GM06990 (cell line): ENCODE measurements at places on chromosomes 12 and 14.

GRCh38 chr12:20620261-20620660 is 74.9 kb upstream of the SLCO1C1 start:
- no peak for DNase-seq

- no peak for DNase-seq
Measured at GRCh38 chr14:68652433-68652690, 140.5 kb downstream of the ZFP36L1 start.

DNA sequence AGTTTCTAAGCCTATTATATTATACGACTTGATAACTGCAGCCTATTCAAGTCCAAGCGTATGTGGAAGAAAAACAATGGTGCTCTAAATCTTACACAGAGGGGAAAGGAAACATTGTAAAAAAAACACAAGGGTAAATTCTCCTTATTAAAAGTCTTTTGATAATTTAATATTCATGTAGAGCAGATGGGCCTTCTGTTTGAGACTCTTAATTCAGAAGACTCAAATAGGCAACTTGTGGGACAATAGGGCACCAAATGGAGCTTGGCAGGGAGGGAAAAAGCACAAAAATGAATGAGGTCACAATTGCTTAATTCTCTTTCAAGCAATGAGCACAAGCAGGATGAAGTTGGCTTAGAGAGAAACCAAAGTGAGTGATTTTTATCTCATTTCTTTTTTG is 159.4 kb downstream of the NELL2 start:
- no peak for DNase-seq

DNA sequence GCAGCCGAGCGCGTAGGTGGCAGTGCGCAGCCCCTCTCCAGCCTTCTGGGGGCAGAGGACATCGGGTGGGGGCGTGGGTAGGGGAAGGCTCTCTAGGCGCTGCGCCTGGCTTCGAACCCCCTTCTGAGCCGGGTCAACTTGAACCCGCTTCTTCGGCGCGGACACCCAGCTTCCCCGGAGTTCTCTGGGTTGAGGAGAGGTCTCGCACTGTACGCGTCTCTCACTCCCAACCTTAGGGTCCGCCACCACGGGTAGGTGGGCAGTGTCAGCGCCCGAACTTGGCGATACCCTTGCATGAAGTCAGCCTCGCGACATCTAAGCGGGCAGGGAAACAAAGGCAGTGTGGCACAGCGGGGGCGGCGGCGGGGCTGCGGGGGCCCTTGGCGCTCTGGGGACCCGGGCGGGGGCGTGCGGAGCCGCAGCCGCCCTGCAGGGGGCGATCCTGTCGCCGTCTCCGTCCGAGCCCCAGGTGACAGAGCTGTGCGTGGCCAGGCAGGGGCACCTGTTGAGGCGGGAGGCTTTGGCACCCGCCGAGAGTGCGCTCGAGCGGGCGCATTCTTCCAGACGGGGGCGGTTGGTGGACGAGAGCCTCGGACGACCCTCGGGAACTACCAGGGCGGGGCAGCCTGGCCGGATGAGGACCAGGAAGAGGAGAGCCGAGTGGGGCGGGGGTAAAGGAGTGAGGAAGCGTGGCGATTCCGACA is 1.1 kb downstream of the GALNT16 start:
- peak; percentile 55 for DNase-seq

DNA sequence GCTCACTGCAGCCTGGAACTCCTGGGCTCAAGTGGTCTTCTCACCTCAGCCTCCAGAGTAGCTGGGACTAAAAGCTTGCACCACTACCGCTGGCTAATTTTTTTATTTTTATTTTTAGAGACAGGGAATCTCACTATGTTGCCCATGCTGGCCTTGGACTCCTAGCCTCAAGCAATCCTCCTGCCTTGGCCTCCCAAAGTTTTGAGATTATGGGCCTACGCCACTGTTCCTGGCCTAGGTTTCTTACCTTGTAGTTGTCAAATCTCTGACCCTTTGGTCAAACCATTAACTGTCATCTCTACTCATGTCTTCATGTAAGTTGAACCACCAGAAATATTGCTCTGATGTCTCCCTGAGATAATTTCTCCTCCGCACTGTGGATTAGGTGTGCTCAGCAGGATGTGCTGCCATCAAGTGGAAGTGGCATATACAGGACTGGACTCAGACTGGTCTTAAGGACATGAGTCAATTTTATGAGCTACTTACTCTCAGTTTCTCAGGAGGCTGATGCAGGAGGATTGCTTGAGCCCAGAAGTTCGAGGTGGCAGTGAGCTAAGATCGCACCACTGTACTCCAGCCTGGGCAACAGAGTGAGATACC is 28.5 kb downstream of the ACTR6 start:
- no peak for DNase-seq

- peak; percentile 69 for DNase-seq
Measured at GRCh38 chr12:104930388-104931326, 27.4 kb downstream of the SLC41A2 start.

DNA sequence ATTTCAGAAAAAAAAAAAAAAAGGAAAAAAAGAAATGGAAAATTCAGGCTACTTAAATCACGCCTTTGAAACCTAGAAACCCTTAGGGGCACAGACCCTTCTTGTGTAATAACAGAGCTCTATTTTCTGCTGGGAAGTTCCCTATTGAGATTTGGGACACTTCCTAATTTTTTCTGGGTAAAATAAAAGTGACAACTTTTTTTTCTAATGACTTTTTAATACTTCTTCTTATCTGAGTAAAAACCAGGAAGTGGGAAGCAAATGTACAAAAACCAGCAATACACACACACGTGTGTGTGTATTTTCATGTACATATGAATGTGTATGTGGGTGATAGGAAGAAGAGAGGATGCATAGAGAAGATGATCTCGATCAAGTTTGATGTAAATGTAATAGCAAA is 35.8 kb downstream of the ETV6 start:
- DNase-seq = no peak

- peak; percentile 11 for DNase-seq
Measured at GRCh38 chr12:32467959-32468863, 68.9 kb downstream of the FGD4 start.

GRCh38 chr12:57130941-57131340 is 2.7 kb downstream of the LRP1 start:
- DNase-seq = no peak

GRCh38 chr12:53208877-53209463 is 1.9 kb upstream of the ITGB7 start:
- DNase-seq = peak; percentile 69

DNA sequence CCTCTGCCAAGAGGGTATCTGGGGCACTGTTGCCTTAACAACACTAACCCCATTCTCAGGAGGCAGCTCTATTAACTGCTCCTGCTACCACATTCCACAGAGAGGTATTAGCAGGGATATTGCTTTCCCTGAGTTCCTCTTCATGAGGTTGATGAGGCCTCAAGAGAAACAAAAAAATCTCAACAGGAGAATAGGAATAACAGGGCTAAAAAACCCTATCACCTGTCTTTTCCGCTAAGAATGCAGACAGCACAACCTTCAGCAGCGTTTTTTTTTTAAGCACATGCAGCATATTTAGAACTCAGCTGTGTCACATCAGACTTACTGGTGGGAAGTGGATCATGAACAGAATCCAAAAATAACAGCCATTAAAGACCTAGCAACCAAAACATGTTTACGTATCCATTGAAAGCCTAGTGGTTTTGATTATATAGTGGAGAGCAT is 29.2 kb downstream of the ATF7 start:
- DNase-seq = no peak

DNA sequence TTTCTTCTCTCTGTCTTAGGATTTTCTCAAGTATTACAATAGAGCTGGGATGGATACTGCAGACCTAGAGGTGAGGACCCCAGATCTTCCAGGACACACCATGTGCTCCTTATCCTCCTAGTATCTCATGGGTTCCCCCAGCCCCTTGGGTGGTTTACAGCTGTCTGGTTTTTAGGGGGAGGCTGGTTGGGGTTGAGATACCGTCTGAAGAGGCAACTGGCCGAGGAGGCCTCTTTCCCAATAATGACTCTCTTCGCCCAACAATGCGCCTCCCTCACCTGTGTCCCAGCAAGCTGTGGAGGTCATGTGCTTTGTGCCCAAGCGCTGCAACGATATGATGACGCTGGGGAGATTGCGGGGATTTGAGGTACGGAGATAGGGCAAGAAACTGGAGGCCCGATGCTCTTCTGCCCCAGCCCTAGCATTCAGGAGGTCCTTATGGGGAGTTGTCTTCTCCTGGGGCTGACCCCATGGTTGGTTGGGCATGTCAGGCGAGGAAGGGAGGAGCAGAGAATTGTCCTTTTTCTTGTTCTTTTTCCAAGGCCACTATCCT is 3.8 kb downstream of the ARHGEF25 start:
- DNase-seq = no peak

- no peak for DNase-seq
Measured at GRCh38 chr12:30828686-30829085, 73.9 kb upstream of the CAPRIN2 start.

DNA sequence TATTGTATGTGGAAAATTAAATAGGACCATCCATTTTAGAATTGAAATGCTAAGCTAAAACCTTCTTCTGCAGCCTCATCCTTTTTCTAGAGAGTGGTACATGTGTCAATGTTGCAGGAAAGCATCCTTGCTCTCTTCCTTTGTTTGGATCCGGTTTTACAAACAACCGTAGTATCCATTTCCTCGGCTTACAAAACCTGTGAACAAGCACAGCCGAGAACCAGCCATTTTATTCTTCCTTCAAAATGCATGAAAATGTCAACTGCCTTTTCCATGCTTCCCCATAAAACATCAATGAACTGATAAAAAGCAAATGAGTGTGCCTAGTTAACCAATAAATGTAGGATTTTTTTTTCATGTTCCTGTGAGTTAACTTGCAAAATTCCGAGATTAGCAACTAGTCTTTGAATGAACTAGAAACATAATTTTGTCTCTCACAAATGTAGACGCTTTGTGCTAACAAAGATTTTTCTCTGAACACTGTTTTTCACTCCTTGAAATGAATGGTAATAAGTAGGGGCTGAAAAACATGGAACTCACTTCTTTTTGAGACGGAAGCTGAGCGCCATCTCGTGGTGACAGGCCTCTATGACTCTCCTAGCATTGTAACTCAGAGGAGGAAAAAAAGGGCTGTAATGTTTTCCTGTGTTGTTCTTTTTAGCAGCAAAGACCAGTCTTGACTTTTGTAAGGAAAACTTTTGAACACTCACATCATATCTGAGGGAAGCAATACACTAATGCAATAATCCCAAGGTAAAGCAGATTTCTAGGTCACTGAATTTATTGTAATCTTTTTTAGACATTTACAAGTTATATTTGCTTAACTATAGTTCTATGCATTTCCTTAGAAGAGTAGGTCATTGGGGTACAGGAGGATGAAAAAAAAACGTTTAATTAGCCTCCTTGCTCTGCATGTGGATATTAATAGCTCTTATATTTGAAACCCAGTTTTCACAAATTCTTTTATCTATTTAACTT is 157.4 kb upstream of the FOXG1 start:
- no peak for DNase-seq

GRCh38 chr14:92797935-92798653 is 4.0 kb downstream of the GOLGA5 start:
- DNase-seq = no peak

- DNase-seq = no peak
Measured at GRCh38 chr12:95848575-95849388, 10.0 kb upstream of the SNRPF start.

DNA sequence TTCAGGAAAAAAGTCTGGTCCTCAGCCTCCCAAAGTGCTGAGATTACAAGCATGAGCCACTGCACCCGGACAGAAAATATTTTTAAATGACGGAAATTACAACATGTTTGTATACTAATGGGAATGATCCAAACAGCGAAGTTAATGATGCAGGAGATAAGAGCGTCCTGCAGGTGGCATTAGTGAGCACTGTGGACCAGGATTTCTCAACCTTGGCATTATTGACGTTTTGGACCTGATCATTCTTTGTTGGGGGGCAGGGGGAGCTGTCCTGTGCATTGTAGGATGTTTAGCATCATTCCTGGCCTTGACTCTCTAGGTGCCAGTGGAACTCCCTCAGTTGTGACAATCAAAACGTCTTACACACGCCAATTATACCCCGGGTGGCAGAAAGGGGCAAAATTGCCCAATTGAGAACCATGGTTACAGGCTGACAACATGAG is 34.1 kb downstream of the SCFD1 start:
- DNase-seq = no peak

DNA sequence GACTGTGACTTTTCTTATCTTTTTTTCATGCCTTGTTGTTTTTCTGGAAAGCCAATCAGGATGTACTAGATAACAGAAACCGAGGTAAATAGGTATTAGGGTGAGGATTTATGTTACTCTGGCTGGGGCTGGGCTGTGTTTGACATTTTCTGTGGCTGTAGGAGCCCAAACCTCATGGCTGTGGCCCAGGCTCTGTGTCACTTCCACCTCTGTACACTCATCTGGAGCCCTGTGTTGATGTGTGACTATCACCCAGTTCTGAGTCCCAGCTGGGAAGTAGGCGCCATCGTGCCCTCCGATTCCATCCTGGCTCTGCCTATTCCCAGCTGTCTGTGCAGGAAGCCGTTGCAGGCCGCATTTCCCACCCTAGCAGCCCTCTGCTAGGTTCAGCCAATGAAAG is 1.6 kb upstream of the HHIPL1 start:
- DNase-seq = no peak

DNA sequence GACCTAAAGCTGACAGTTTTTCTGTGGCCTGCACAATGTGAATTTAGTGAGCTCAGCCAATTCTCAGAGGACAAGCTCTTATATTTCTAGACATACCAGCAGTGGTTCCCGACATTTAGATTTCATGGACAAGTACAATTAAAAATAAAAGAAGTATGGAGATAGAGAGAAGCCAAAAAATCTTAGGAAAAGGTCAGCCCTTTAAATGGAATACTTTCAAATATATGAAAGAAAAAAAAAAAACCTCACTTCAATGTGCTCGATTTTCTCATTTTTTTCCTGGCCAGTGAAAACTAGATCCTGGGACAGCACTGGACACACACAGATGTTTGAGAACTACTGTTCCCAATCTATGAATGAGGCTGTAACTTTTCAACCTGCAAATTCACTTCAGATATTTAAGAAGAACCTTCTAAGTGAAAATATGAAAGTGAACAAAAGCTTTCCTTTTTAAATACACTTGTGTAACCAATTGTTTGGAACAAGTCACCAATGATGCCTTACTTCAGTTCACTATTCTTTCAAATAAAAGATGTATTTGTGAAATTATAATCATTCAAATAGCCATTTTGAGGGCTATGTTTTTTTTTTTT is 109.4 kb downstream of the SLC38A1 start:
- no peak for DNase-seq

DNA sequence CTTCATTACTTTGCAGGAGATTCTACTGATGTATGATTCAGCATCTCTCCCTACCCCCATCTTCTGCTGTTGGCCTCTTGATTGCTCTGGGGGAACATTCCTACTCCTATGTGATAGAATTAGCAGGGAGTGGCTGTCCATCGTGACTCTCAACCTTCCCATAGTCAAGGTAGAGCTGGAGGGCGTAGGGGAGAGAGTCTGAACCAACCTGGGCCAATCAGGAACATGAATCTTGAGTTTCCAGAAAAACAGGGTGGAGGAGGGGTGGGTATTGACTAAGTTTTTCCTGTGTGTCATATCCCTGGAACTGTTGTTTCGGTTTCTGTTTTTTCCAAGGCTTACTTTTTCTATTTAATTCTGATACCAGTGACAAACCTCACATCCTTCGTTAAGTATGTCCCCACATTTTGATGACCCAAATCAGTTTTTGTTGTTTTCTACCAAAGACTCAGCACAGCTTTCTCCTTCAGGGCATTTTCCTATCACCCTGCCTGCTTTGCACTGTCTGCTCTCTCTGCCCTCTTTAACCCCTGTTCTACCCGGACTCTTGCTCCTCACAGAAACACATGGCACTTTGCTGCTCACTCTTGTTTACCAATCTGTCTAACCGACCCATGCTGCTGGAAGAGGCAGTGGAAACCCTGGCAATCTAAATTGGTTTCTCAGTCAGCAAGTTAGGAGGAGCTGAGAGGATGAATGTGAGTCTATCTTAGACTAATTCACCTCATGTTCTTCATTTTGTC is 1428.3 kb downstream of the AACS start:
- no peak for DNase-seq
